ENCODE measurements at places on chromosomes 13 and 19.

DNA sequence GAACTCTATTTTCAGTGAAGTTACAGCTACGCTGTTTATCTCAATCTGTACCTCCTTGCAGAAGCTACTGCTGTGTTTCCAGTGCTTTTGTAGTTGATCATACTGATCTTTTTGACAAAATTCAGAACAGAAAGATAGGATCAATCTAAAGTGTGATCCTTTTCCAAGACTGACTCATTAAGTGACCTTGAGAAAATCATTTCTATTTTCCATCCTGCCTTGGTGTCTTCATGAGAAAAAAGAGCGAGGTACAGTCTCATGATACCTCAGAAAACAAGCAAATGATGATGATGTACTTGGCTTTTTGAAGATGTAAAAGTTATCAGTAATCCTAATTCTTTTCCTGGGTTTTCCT lies 46.0 kb upstream of the GPR183 start:
- DNase-seq = no peak

DNA sequence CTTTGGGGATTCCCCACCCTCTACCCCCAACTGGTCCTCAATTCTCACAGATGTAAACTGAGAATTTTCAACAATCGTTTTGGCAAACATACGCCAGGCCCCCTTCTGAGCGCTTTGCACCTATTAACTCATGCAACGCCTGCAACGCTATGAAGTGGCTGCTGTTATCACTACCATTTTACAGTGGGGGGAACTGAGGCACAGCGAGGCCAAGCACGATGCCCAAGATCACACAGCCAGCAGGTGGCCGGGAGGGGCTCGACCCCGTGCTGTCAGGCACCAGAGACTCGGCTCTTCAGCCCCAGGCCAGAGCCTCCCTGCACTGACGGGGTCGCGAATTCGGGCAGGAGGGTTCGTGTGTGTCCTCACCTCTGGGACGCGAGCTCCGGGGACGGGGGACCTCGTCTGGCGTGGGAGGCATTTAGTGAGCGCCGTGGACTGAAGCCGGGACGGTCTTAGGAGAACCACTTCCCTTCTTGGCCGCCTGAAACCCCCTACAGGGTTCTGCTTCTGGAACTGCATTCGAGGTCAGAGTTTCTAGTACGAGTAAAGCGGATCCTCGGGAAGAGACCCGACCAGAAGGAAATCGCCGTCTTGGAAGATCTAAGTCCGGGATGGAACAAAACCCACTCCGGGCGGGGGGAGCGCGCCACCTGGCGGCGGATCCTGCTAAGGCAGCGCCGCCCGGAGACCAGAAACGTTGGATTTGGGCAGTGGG lies 21.0 kb downstream of the ZNF114 start:
- peak; percentile 26 for DNase-seq

- no peak for DNase-seq
Measured at GRCh38 chr13:77865622-77866021, 53.0 kb downstream of the EDNRB start.

DNA sequence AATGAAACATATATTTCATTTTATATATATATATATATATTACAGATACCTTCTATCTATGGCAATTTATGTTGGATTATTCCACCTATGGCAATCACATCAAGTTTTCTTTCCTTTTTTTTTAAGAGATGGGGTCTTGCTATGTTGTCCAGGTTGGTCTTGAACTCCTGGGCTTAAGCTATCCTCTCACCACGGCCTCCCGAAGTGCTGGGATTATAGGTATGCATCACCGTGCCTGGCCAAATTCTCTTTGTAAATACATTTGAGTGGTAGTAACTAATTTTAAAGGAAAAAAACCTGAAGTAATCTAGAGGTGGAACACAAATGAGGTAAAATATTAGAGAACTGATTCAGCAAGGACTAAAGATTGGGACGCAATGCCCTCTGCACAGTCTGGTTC lies 21.6 kb upstream of the BRD4 start:
- DNase-seq = no peak

DNA sequence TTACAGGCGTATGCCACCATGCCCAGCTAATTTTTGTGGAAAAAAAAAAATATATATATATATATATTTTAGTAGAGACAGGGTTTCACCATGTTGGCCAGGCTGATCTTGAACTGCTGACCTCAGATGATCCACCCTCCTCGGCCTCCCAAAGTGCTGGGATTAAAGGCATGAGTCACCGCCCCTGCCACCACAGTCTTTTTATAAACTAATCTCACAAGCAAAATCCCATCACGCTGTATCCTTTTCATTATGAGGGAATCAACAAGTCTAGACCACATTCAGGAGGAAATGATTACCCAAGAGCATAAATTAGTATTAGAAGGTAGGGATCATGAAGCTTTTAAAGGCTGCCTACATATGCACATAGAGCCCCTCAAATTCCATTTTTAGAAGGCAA lies 210.6 kb upstream of the NBEA start:
- DNase-seq = no peak

DNA sequence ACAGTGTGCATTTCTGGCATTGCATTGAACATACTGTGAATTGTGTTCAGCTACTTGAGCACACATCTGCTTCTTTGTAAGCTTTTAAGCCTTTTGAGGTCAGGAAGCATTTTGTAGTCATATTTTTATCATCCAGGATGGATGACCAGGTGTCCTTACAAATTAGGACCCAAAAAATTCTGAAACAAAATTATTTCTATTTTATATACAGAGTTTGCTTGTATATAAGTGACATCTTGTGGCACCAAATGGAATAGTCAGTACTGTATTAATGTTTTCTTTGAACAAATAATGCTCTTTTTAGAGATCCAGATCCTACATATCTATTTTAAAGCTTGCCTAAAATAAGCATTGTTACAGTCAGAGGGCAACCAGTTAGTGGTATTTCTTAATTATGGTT lies 9.5 kb upstream of the SUPT20H start:
- DNase-seq = no peak

GRCh38 chr19:39506944-39507714 lies 7.8 kb upstream of the SELENOV start:
- DNase-seq = no peak

DNA sequence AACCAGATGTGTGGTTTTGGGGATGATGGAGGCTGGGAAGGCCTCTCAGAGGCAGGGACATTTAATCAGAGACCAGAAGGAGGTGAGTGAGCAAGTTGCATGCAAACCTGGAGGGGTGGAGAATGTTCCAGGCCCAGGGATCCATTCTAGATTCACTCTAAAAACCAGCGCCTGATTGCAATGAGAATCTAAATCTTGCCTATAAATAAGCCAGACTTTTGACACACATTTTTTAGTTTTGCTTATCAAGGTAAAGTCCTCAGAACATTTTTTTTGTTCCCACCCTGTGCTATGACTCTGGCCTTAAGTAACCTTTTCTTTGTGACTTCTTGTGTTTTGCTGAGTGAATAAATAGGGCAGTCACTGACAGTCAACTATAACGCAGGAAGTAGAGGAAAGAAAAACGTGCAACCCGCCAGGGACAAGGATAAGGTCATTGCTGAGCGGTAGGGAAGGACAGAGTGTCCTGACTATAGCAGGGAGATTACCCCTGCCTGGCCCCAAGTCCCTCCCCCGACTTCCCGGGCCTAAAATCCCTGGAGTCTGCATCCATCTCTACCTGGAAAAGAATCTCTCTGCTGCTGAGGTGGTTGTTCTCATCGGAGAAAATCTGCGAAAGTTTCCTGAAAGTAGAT lies 14.4 kb downstream of the RGL3 start:
- DNase-seq = no peak
